ENCODE measurements at places on chromosomes 12 and 14.

DNA sequence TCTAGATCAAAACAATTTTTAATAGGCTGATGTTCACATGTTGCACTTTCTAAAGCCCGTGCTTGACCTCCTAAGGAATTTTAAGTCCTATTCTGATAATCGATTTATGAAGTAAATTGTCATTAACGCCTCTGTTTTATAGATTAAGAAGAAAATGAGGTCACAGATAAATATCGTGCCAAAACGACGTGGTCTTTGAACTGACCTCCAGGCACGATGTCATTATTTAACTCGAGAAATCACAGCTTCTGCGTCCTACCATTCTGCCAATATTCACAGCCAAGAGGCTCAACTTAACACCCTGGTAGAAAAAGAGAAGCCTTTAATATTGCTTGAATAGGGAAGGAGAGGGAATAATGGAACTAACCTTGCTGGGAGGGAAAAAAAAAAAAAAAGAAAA is 888 bp upstream of the EEA1 start:
- no peak for DNase-seq

DNA sequence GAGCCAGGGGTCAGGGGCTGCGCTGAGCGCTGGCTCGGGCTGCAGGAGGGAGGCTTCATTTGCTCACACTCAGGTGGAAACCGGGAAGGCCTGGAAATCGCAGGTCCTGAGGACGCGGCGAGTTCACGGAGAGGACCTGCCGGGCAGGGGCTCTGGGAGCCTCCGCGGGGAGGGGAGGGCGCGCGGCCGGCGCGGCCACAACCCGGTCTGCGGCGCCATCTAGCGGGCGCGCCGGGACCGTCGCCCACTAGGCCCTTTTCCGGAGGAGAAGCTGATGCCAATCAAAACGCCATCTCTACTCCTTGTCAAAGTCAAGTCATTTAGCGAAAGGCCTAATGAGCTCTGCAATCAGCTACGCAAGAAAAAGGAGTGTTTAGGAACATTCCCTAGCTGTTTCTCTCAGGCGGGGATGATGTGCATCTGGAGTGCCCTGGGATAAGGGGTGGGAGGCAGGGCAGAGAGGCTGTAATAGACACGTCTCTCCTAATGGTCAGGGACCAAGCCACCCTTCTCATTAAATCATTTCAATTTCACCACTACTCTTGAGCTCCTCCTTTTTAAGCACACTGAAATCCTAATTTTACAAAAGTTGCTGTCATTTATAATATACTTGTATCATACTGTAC is 885.8 kb upstream of the TMEM132C start:
- peak; percentile 10 for DNase-seq

DNA sequence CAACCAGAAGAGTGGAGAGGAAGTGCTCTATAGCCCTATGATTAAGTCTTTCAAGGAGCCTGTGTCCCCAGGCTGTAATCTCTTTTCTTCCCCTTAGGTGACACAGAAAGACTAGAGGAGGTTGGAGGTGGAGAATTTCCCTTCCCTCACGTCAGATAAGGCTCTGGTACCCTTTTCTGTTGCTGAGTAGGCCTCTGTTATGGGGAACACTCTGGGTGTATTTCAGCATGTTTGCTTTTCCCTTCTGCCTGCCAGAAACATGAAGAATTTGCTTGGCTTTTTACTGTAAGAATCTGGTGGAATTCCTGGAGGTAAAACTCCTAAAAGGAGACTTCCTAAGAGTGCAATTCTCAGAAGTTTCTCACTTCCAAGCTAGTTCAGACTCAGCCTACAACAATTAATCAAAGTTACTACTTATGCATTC is 58.3 kb downstream of the SIX1 start:
- DNase-seq = no peak

DNA sequence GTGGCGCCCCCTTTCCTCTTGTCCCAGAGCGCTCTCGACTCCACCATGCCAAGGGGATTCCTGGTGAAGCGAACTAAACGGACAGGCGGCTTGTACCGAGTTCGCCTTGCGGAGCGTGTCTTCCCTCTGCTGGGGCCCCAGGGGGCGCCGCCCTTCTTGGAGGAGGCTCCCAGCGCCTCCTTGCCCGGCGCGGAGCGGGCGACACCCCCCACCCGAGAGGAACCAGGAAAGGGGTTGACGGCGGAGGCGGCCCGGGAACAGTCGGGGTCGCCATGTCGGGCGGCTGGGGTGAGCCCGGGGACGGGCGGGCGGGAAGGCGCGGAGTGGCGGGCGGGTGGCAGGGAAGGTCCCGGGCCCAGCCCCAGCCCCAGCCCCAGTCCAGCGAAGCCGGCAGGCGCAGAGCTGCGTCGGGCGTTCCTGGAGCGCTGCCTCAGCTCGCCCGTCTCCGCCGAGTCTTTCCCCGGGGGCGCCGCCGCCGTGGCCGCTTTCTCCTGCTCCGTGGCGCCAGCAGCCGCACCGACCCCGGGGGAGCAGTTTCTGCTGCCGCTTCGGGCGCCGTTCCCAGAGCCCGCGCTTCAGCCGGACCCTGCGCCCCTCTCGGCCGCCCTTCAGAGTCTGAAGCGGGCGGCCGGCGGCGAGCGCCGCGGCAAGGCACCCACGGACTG is 376 bp downstream of the INSM2 start:
- DNase-seq = no peak

DNA sequence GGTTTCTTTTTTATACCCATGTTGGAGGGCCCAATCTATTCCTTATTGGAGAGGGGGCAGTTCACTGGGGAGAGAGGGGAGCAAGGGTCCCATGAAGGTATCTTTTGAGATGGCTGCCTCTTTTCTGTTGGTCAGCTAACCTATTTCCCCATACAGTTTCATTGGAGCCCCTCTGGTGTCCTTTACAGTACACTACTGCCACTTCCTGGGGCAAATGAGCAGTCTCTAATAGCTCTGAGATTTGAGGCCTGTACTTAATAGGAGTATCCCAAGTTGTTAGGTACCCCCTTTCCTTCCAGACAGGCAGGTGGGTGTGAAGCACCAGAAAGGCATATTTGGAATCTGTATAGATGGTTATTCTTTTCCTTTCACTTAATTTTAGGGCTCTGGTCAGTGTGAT is 41.3 kb upstream of the RNU6-8 start:
- no peak for DNase-seq

- DNase-seq = no peak
These were observed 1.9 kb upstream of the ITGB7 start for GRCh38 chr12:53208877-53209463.

DNA sequence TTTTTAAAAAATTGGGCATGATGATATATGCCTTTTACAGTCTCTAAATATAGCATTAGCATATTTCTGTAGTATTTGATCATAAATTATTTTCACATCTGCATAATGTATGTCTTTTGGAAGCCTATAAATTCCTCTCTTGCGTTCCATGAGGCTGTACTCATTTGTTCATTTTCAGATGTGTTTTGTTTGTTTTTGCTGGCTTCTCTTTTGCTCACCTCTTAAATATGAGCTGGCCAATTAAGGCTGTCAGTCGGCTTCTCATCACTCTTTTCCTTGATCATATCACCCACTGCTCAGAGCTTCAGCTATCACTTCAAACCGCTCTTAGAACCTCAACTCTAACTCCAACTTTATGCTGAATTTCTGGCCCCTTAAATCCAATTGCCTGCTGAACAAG is 6.6 kb downstream of the TMEM263 start:
- no peak for DNase-seq

DNA sequence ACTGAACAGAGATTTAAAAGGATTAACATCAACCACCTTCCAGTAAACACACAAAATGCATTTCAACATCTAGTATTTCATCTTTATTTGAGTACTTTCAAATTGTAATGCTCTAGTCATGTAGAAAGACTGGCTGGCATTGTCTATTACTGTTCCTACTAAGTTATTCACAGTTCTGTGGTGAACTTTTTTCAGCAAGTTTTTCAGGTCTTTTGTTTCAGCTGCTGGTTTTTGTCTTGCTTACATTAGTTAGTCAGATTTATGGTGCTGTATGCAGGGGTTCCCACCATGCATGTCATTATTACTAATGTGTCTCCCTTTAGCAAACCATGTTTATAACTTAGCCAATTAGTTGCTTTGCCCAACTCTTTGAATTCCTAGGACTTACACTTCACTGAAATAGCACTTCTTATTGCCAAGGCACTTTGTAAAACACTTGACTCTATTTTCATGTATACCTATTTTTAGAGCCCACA is 253.4 kb upstream of the KITLG start:
- DNase-seq = no peak

DNA sequence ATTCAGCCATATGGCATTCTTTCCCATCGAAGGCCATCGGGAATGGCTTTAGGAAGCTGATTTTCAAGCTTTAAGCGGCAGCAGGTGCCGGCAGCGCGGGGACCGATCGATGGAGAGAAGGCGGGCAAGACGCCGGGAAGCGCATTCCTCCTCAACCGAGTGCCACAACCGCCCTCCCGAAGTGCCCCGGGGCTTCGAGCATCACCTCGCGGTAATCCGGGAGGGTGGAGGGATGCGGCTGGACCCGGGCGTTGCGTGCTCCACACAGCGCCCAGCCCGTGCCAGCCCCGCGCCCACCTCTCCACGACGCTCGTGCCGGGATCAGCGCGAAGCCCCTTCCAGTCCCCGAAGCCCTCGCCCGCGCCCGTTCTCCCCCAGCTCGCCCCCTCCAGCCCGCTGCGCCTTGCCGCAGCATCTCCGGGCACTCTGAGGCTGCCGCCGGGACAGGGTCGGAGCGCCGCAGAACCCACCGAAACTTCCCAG is 3.2 kb downstream of the USP44 start:
- DNase-seq = peak; percentile 20

DNA sequence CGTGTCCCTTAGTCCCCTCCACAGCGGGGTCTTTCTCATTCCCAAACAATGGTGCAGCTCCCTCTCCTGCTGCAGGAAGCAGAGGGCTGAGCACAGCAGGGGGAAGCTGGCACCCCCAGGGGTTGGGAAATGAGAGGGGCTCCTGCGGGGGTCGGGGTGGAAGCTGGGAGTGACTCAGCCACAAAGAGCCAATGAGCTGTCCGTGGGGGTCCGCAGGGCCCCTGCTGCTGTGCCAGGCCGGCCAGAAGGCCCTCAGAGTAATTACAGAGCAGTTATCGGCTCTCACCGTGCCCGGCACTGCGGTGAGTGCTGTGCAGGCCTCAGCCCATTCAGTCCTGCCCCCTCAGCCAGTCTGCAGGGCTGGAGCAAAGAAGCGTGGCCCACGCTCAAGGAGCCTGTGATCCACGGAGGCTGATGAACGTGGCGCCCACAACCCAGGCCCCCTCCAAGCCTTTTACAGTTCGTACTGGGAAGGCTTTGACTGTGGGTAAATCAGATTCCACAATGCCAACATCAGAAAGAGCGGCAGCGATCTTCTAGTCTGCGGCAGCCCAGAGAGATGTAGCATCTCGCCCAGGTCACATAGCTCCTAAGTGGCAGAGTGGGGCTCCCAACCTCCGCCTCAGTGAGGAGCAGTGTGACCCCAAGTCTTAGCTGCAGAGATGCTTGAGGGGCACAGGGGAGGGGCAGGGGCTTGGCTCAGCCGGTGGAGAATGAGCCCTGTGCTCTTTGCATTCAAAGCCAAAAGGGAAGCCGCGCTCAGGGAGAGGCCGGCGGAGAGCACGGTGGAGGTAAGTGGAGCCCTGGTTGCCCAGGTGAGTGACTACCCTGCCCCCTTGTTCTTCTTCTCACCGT is 43.4 kb downstream of the SLC6A12 start:
- DNase-seq = no peak

DNA sequence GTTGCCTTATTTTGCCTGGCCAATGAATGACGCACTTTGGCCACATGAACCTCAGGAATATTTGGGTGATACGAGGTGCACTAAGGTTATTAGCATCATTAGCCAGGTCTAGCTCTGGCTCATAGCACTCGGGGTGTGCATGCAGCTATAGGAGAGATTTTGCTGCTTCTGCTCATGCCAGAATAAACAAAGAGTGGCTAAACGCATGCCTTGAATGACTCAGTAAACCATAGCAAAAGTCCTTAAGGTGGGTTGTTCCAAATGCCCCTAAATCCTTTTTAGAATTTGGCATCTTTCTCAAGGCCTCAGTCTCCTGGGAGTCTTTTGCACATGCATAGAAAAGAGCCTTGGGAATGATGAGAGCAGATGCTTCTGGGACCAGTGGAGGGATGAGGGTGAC is 343.7 kb upstream of the FKBP4 start:
- no peak for DNase-seq

DNA sequence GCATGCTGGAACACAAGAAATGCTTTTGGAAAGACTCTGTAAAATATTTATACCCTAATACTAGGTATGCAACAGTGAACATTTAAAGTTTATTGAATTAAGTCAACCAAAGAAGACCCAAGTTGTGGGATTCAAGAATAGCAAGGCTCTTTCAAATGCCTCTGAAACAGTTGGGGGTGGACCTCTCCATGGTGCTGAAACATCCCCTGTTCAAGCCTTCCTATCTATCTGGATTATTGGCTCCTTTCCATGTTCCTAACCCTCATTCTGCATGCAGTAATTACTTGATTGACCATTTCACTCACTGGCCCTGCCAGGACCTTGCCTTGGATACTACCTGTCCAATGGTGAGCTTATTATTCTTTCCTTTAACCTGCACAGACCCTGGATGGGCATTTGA is 349.7 kb downstream of the NRXN3 start:
- DNase-seq = no peak

GRCh38 chr12:65892841-65893251 is 68.6 kb downstream of the HMGA2 start:
- no peak for DNase-seq

GRCh38 chr12:106213662-106214061 is 34.2 kb downstream of the CKAP4 start:
- DNase-seq = no peak

All from stimulated activated CD8-positive, alpha-beta memory T cell treated with anti-CD3 and anti-CD28 coated beads, Interleukin-2, amount 100 ng/mL, for 48 hours (primary cell).